Renal cortical epithelial cell (primary cell): ENCODE measurements at places on chromosomes 16 and 17.

DNA sequence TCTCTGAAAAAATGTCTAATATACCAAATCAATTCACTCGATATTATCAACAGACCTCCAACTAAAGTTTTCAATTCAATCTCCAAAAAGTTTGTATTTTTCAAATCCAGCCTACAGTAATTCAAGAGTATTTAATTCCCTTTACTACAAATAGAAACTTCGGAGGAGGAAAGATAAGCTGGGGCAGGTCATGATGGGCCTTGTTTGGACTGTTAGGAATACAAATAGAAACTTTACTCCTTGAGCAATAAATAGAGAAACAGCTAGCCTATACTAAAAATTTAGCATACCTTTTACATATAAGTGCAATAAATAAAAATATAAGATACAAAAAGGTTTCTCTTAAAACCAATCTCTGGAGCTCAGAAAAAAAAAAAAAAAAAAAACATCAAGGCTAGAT, 98.2 kb downstream of the NCOR1 start:
- DNase-seq, result no peak

DNA sequence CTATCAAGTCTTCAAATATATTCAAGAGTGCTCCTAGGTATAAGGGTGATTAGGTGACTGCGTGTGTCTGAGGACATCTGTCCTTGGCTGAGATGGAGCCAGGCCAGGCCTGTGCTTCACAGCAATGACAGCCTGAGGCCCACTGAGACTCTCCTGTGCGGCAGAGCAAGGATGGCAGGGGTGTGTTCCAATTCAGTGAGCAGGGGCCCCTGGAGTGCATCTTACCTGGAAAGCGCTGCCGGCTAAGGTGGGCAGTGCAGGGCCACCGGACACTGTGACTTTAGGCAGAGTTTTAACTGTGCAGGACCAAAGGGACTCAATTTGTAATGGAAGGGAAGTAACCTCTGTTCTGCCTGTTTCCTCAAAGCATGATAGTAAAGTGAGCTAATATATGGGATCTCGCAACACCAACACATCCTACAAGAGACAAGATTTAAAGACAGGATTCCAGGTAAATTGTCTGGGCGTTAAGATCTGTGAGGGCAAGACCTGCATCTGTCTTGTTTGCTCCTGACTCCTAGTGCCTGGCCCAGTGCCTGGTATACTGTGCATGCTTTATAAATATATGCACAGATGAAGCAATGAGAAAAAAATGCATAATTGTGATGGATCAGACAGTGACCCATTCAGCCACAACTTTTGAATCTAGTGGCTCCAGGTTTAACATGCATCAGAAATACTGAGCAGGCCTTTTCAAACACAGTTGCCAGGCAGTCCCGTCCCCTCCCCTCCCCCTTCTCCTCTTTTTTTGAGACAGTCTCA, 86.7 kb downstream of the MRC2 start:
- no peak for DNase-seq

DNA sequence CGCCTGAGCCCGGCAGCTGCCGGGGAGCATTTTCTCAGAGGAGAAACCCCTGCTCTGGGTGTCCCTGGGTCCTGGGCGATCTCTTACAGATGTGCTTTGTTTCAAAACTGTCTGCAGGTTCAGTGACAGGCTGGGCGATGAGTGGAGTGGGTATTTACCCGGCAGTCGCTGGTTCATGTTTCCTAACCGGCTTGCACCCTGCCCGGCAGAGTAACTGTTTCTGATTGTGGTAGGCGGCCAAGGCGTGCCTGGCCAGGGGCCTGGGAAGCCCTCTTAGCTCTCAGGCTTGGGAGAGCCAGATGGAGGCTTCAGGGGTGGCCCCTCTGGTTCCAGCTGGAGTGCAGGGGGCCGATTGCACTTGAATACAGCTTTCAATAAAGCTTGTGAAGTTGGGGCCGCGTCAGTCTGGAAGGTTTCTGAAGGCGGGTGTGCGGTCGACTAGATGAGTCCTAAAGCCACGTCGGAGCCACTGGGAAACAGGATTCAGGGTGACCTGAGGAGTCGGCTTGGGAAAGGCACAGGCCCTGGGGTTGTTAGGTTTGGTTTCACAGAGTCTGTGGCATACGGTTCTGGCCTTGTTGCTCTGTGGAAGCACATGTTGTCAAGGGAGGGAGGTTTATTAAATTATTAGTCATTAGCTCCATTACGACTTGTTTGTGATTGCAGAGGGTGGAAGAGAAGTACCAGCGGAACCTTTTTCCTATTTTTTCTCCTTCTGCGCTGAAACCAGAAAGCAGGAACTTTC, 1.4 kb downstream of the BAIAP2 start:
- peak; percentile 54 for DNase-seq

DNA sequence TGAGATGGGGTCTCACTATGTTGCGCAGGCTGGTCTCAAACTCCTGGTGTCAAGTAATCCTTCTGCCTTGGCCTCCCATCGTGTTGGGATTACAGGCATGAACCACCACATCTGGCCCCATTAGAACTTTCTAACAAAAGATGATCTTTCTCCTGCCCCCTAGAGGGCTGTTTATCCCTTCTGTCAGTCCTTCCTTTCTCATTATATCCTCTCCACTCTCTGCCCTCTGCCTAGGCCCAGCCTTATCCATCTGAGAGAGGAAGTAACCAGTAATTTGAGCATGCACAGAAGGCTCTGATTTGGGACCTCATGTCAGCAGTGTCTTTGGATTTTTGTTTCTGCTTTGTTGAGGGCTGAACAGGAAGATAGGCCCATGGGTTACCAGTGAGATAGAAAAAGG, 4.4 kb upstream of the DHX40 start:
- peak; percentile 2 for DNase-seq
